ENCODE measurements at places on chromosomes 7 and 10.
A peak's percentile ranks its signal among the peaks of the same experiment; 100 is the strongest.

- DNase-seq = no peak
These were observed 18.8 kb downstream of the MYO3A start for GRCh38 chr10:25952857-25953256.

- peak; percentile 50 for DNase-seq
These were observed 42.3 kb downstream of the IKZF1 start for GRCh38 chr7:50346545-50347497.

GRCh38 chr7:127891144-127891543, 140.1 kb downstream of the LRRC4 start:
- no peak for DNase-seq

GRCh38 chr7:129824291-129825208, 128.2 kb downstream of the UBE2H start:
- no peak for DNase-seq

- DNase-seq = no peak
These were observed 58.9 kb downstream of the ALOX5 start for GRCh38 chr10:45432700-45433472.

GRCh38 chr7:80791509-80791929, 127.3 kb downstream of the SEMA3C start:
- DNase-seq = no peak
